ENCODE measurements at places on chromosomes 11 and 22. TPM values are rescaled to one million over a fixed set of nuclear protein-coding genes. Genes with fewer than 3 reads are reported as not detected.

The CBLIF gene
- total RNA-seq: not detected

The OSM gene
- total RNA-seq: 6.2 TPM

The KRTAP5-11 gene
- total RNA-seq: not detected

The ART5 gene
- not detected for total RNA-seq

The SLC25A45 gene
- 8.9 TPM for total RNA-seq
